ENCODE measurements at places on chromosomes 2 and 18. TPM values are rescaled to one million over a fixed set of nuclear protein-coding genes. Genes with fewer than 3 reads are reported as not detected.

MEP1B gene
- total RNA-seq, result not detected

SPRED2 gene
- 1.7 TPM for total RNA-seq

NOL4 gene
- not detected for total RNA-seq

PKDCC gene
- not detected for total RNA-seq

MAL gene
- total RNA-seq, result 159 TPM
